ENCODE measurements at places on chromosomes 3 and 15.

GRCh38 chr15:62912808-62913207 is 129.7 kb upstream of the TPM1 start:
- no peak for DNase-seq

- no peak for DNase-seq
Observed at GRCh38 chr3:30353711-30354467, 252.5 kb upstream of the TGFBR2 start.

- no peak for DNase-seq
Observed at GRCh38 chr3:173410849-173411248, 13.3 kb downstream of the NLGN1 start.

- no peak for DNase-seq
Observed at GRCh38 chr3:172102123-172102882, 62.9 kb downstream of the FNDC3B start.

DNA sequence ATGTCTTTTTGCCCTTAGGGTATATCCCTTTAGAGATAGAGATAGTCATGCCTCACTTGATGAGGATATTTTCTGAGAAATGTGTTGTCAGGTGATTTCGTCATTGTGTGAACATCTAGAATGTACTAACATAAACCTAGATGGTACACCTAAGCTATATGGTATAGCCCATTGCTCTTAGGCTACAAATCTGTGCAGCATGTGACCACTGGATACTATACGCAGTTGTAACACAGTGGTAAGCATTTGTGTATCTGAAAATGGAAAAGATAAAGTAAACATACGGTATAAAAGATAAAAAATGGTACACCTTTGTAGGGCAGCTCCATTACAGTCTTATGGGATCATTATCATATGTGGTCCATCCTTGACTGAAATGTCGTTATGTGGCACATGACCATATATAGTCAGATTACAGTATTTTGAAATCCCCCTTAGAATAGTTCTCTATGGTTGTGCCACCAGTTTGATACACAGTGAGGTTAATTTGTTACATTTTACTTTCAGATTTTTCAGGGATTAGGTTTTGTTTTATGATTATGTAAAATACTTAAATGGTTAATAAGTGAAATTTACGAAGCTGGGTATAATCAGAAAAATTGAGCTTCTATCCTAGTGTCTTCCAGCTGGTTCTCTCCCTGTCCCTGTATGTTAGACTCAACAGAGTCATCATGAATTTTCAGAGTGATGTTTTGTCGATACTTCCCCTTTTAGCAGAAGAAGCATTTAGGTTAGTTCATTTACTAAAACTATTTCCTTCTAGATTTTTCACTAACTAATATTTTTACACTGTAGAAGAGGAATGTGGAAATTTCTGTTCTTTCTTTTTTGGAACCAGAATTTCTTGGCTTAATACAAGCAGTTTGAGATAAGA is 12.8 kb downstream of the SETD5 start:
- no peak for DNase-seq

DNA sequence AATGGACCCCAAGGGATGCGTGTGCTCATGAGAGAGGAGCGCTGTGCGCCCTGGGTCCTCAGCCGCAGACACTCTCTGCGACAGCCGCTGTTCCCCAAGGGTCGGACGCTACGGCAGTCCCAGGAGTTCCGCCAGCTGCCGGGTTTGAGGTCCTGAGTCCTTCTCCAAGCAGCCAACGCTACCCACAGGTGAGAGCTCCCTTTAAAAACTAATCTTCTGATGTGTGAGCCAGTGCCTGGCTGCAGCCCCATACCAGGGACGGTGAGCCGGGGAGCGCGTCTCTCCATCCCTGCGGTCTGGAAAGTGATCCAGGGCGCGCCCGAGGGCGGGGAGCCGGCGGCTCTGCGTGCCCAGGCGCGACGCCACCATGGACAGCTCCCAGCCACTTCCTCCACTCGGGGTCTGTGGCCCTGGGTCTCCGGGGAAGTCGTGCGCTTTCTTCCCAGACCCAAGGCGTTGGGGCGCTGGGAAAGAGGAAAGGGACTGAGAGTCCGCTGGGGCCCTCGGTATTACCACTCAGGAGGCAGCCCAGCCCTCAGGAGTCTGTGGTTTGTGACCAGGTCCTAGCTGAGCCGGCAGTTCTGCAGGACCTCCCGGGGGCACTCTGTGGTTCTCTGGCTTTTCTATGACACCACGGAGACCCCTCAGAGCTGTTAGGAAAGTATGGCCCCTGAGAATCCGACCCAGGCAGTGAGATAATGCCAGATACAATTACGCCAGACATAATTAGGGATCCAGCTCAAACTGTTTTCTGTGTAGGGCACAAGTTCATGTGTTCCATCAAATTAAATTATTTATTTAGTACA is 1.4 kb downstream of the CEMIP start:
- peak; percentile 47 for DNase-seq

GRCh38 chr15:45449916-45450867 is 71.8 kb upstream of the GATM start:
- no peak for DNase-seq

- DNase-seq, result peak; percentile 47
Observed at GRCh38 chr3:25438791-25439555, 10.9 kb downstream of the RARB start.

DNA sequence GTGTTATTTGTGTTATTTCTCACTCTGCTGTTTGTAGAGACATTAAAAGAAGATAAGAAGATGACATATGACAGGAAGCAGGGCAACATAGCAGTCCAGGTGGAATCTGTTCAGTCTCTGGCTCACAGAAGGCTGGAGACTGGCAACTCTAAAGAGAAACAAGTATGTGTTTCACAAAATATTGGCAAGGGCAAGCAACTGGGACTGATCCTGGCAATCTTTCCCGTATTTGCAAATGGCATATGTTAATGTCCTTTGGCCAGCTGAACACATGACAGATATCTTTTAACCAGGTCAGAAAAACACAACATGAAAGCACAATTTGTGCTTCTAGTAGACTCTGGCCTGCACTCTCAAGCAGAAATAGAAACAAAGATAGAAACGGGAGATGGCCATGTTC is 1354.1 kb upstream of the EPHA6 start:
- DNase-seq, result no peak

DNA sequence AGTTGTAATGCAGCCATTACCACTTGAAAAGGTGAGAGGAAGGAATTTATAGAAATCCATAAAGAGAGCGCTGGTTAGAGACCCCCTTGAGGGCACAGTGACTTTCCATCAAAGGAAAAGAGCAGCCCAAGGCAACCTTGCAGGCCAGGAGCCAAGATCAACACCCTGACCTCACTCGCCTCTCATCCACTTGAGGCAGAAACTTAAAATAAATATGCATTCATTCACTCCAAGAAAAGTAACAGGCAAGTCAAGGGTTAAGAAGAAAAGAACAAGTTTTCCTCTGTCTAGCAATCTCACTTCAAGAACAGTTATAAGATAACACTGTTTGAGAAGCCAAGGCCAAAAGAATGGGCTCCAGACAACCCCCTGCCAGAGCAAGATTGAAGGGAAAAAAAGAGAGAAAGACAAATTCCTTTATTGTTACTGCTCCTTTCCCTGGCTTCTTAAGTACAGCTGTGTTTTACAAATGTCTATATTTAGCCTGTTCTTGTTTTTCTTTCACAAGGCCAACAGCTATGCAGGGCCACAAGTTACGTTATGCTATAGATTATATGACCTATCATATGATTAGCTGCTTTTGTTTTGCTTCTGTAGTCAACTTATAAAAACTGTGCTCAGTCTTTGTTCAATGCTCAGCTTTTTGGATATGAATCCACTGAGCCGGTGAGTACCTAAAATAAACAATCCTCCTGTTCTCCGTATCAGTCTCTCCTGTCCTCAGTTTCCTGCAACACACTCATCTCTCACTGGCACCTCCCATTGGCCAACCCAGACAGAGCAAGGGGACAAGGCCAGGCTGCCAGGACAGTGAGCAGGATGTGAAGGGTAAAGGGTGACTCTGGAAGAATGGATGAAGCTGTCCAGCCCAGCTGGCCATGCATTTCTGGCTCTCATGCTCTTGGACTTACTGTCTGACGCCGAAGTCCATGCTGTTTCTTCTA is 15.8 kb upstream of the SSUH2 start:
- DNase-seq, result peak; percentile 42

All from SJSA1 (cell line).